NB4 (cell line): ENCODE measurements at places on chromosomes 11 and 22.

DNA sequence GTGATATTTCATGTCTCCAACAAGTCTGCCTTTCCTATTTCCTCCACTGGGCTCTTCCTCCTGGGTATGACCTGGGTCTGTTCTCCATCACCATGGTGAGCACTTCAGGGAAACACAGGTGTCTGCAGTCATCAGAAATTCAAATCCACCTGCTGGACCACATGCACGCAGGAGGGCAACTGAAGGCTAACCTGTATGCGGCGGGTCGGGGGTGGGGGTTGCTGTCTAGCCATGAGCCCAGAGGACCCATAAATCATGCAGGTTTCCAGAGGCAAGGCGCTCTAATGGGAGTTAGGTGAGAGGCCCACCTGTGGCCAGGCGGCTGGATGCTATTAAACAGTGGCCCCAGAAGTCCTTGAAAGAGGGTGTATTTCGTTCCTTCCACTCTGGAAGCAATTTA is 11.1 kb upstream of the PAMR1 start:
- DNase-seq, result no peak

DNA sequence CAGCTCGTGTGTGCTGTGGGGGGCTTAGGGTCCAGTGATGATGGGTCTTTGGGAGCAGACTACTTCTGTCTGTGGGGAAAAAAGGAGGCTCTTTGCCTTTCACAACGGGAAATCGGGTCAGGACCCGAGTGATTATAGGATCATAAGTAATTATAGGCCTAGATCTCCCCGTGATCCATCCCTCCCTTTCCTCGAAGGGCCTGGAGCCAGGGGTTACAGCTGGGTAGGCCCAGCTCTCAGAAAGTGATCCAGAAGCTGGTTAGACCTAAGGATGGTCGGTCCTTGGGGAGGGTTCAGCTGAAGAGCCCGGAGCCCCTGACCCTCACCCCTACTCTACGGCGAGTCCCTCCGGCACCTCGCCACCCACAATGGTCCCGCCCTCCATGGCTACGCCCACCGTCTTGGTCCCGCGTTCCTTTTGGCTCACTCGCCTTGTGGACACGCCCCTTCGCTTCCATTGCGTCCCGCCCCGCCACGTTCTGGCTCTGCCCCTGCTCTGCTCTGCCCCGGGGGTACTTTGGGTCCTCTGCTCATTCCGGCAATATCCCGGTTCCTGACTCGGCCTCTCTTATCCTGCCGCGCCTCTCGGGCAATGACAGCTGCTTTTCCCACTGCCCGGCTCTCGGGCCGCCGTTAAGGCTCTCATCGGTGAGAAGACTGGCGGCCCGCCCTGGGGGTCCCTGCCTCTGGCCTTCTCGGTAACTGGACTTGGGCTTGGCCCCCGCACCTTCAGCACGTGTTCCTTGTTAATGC is 5.0 kb downstream of the IGSF22 start:
- no peak for DNase-seq

DNA sequence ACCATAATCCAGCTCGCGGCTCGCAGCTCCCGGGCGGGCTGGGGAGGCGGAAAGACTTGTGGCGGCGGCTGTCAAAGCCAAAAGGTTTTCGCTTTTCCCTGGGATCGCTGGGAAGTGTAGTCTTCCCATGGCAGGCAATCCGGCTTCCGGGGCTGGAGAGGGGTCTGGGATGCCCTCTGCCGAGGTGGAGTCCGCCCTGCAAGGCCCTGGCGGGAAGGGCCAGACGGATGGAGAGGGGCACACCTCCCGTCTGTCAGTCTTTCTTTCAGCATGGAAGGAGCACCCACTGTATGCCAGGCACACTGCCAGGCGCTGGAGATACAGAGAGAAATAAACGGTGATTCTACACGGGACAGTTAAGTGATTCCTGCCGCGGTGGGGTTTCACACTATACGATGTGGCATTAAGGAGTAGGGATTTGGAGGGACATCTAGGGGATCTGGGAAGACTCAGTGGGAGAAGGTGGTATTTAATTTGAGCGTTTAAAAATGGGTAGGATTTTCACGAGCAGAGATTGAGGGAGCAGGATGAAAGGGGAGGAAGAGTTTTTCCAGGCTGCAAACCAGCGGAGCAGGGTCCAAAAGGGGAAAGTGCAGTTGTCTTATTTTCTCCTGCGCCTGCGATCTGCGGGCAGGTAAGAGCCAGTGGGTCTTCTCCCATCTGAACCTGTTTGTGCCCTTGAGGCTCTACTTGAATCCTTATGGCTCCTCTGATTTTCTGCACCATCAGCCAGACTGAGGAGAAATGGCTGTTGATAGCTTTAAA is at the start of gene BACE1:
Gene BACE1, minus strand, starts transcription at position 60 of the 765 bp plus-strand sequence. CDS start 461 bp downstream, outside the sequence.
- DNase-seq, result peak; percentile 80

GRCh38 chr11:62708392-62708791 is 916 bp downstream of the GNG3 start:
- no peak for DNase-seq

- no peak for DNase-seq
These were observed 30.1 kb downstream of the GGTLC2 start for GRCh38 chr22:22674467-22674866.

GRCh38 chr11:75594211-75594610 is 32.2 kb downstream of the SERPINH1 start:
- no peak for DNase-seq

- no peak for DNase-seq
These were observed 5.4 kb downstream of the BEST1 start for GRCh38 chr11:61955422-61956135.

- peak; percentile 52 for DNase-seq
These were observed 305.0 kb downstream of the BUD13 start for GRCh38 chr11:116467823-116468222.

GRCh38 chr11:84524422-84525051 is 1102.6 kb downstream of the DLG2 start:
- peak; percentile 34 for DNase-seq

DNA sequence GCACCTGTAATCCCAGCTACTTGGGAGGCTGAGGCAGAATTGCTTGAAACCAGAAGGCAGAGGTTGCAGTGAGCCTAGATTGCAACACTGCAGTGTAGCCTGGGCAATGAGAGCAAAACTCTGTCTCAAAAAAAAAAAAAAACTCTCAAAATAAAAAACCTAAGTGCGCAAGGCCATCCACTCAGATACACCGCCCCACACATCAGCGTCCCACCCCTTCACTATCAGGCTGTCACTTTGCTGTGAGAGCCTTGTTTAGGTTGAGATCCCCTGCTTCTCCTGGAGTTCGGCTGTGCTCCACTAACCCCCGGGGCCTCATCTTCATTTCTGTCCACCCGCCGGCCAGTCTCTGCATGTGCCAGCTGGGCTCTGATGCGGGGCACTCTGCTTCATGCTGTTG is 12.1 kb downstream of the SLC25A1 start:
- DNase-seq, result no peak
